ENCODE measurements at places on chromosomes 3 and 15.

- no peak for DNase-seq
Measured at GRCh38 chr3:194773216-194773615, 87.5 kb downstream of the FAM43A start.

DNA sequence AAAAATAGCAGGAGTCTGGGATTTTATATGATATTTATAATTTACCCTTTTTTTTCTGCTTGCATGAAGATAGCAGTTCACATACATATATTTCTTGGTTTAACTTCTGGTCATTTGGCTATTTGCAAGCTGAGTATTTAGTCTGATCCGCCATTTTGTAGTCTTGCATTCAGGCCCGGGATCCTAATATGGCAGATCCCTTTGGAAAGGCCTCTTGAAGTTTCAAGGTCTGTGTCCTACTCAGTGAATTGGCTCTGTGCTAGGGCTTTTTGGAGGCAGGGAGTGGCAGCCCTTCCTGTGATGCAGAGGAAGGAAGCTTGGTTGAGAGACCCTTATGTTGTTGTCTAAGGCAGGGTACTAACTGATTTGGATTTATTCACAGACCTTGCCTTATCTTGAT is 2.9 kb downstream of the SNRPN start:
- DNase-seq, result no peak

DNA sequence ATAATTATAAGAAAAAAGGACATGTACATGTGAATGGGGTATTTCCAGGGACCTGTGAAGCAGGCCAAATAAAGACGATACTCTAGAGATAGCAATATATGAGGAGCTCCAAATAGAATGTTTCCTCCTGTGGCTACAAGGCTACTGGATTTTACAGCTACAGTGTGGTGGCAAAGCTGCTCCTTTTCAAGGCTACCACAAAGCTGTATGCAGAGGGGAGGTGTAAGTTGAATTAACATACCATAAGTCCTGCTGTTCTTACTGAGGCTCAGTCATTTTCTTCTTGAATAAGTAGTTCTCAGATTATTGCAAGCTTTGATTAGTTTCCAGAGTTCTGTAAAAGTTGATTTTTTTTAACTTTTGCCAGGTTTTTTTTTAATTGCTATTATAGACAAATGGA is 1184.6 kb upstream of the EPHA6 start:
- DNase-seq, result no peak

DNA sequence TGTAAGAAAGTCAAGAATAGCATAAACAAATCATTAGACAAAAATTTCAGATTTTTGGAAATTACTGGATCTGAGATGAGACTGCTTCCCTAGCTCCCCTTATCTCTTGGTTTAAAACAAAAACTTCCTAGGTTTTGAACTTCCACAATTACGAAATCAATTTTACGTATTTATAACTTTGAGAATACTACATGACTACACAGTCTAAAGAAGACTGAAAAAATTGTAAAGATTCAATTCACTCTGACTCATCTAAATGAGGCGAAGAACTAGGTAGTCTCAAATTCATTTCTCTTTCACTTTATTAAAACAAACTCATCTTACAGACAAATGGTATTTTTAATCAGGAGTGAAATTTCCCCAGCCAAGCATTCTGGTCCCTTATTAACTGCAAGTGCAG is 10.3 kb downstream of the CCDC54 start:
- DNase-seq, result no peak

- no peak for DNase-seq
Measured at GRCh38 chr3:53490459-53490968, 3.9 kb upstream of the CACNA1D start.

GRCh38 chr3:114242947-114243346 is 5.6 kb upstream of the ZNF80 start:
- DNase-seq, result no peak

DNA sequence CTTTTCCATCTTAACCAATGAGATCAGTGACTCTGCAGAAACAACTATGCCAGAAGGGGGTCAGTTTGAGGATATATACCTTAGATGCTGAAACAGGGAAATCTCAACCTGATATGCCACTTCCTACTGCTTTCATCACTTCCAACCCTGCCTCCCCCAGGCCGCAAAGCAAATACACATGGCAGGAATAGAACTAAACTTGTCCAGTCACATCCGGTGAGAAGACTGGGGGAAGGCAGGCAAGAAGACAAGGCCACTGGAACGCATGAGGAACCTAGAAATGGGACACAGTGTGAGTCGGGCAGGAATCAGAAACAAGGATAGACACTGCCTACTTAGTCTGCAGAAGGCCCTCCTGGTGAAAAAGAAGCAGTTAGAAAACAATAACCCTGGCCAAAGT is 90.6 kb downstream of the MYO5A start:
- DNase-seq, result no peak

DNA sequence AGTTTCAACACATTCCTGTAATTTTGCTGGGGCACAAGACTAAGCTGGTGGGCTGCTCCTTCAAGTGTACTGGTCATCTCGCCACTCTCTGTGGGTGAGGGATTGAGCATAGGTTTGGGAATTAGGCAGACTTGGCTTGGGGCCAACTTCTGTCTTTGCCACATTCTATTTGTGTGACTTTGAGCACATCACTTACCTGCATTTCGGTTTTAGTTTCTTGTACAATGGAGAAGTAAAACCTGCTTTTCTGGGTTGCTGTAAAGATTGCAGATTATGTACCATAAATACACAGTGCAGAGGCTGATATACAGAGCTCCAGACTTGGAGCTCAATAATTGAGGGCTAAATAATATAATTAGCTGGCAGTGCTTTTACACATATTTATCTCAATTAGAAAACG is 162.1 kb downstream of the C3orf38 start:
- no peak for DNase-seq

DNA sequence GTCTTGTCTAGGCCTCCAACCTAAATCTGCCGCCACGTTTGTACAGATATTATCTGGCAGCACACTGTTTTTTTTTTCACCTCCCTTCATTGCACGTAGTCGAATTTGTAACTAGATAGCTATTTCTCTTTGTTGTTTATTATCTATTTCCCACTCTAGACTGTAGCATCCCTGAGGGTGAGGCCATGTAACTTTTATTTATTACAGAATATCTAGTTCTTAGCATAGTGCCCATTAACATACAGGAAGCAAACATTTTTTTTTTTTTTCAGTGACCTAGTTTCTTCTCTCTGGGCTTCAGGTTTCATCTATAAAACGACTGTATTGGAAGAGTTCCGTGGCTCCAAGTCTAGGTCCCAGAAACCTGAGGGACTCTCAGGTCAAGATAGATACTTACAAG is 354.3 kb downstream of the FGF12 start:
- DNase-seq, result no peak
